ENCODE measurements at places on chromosomes 5 and 9.

DNA sequence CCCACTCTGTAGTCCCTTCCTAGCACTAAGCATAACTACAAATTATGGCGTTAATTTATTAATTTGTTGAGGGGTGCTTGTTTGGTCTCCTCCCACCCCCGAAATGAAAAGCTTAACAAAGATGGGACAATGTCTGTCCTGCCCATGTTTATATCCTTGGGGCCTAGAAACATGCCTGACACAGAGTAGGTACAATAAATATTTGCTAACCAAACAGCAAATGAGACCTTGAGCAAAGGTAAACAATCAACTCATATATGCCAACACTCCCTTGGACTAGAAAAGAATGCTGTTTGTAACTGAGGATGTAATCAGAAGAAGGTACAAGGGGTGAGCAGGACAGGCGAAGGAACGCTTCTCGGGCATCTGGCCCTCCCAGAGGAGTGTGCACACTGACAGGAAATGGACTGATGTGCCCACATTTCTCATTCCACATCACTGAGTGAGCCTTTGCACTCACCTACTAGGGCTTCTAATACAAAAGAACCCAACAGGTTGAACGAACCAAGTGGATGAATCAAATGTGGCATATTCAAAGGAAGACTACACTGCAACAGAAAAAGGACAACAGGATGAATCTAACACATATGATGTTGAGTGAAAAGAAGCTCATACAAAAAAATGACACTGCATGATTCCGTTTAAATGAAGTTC lies 66.8 kb downstream of the MED27 start:
- no peak for DNase-seq

GRCh38 chr9:37167456-37168047 lies 47.2 kb downstream of the ZCCHC7 start:
- no peak for DNase-seq

DNA sequence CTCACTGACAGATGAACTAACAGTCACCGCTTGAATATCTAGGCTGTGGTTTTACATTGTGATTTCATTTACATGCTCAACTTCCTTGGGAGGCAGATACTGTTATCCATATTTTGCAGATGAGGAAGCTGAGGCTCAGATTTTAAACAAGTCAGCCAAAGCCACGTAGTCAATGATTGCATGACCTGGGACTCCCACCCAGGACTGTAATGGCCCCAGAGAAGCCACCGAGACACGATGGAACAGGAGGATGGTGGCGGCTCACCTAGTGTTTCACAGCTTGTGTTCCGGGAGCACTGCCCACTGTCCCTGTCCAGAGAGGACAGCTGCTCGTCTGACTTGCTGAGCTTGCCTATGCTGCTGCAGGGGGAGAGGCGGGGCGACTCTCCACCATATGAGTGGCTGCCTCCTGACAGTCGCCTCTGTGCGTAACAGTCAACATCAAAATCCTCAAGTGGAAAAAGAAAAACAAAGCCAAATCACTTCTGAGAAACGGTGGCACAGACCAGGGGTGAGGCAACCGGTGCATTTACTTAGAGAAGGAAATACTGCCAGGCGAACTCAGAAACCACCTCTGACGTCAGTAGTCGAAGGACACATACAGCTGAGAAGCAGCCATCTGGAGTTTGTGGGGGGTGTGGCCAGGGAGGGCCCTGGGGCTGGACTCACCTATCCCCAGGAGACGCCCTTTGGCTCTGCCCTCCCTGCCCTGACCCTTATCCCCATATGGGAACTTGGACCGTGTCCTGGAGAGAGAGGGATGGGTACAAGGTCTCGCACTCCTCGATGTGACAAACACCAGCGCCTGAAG lies 82.5 kb downstream of the PRRT1B start:
- DNase-seq = no peak

- no peak for DNase-seq
These were observed 40.1 kb upstream of the PDE8B start for GRCh38 chr5:77170196-77170890.

DNA sequence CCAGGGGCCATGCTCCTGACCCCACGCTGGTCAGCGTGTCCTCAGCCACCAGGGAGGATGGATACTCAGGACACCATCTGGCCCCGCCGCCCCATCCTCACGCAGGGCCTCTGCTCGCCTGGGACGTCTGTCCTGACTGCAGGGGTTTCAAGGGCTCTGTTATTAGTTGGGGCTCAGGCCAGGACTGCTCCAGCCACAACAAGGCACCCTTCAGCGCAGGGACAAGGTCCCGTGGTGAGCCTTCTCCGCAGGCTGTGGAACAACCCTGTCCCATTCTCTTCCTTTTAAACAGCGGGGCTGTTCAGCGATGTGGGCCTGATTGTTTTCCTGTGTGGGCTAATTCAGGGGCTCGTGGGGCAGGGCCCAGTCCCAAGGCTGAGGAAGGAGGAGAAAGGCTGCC lies 61.6 kb downstream of the SEMA4D start:
- no peak for DNase-seq

DNA sequence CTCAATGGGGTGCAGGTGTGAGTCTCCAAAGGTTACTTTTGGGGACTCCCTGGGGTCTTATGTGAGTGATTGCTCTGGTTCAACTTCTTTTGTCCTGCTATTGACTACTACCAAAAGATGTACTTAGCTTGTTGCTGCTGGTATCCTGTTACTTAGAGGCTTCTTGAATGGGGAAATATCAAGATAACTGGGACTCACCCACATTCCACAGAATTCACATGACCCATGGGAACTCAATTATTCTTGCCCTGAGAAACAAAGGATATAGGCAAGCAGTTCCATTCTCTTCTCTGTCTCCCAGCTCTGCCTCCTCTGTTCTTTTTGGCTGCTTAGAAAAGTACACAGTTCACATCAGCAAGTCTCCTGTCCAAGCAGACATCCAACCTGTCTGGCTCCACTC lies 105.9 kb downstream of the UNC13B start:
- DNase-seq = no peak

- DNase-seq = no peak
These were observed 15.4 kb downstream of the CCT5 start for GRCh38 chr5:10265245-10266109.

DNA sequence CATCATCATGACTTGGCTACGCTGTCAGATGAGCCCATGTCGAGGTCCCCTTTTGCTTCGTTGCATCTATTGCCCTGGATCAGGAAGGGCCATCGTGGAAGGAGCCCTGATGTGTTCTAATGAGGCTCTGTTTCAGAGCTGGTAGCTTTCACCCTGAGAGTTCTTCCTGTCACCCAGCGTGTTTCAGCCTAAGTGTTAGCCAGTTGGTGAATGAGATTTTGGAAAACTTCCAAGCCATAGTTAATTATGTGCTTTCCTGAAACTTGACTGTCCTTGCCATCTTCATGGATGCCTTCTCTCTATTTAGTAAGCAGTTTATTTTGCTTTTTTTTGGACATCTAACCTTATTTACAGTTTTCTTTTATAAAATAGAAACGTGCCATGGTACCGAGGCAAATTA lies 1695.4 kb upstream of the WWC1 start:
- no peak for DNase-seq

DNA sequence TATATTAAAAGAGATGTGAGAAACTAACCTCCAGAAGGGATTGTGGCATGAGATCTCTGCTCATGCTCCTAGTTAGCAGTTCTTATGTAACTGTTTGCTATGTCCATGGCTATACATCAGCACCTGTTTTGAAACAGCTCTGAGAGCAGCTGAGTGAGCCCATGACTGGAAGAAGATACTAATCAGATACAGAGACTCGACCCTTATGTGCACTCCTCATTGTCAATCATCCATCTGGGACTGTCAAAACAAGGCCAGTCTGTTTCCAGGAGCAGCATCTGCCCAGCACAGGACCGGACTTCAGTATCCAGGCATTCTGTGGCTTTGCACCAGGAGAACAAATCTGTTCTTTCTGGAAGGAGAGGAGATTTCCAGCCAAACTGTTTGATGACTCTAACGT lies 77.7 kb downstream of the EFNA5 start:
- DNase-seq = no peak

- no peak for DNase-seq
These were observed 274.4 kb downstream of the EFNA5 start for GRCh38 chr5:107396351-107396690.

GRCh38 chr9:23842565-23843129 lies 16.6 kb upstream of the ELAVL2 start:
- DNase-seq = no peak

- DNase-seq = no peak
These were observed 435.8 kb upstream of the PAPPA start for GRCh38 chr9:115717711-115718173.

GRCh38 chr9:91346644-91347043 lies 15.1 kb downstream of the AUH start:
- no peak for DNase-seq

- no peak for DNase-seq
These were observed 479.0 kb downstream of the CAAP1 start for GRCh38 chr9:26413611-26414010.

- no peak for DNase-seq
These were observed 55.1 kb downstream of the ABCA1 start for GRCh38 chr9:104872656-104873488.

GRCh38 chr9:93206576-93207155 lies 22.7 kb downstream of the WNK2 start:
- no peak for DNase-seq

DNA sequence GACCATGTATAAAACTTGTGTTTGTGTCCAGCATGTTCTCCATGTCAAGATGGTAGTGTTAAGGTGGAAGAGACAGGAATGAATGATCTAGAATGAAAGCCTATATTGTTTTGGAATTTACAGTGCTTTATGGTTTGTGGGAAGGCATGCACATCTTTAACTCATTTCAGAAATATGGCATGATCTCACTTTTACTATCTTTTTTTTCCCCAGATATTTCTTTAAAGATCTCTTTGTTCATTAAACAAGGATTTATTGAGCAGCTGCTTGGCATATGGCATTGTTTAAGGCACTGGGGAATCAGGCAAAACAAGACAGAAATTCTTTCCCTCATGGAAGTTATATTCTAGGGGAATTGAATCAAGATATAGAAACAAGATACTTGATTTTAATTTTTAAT lies 51.7 kb downstream of the SLC12A2 start:
- no peak for DNase-seq

GRCh38 chr5:33008751-33009418 lies 297.8 kb downstream of the NPR3 start:
- no peak for DNase-seq

DNA sequence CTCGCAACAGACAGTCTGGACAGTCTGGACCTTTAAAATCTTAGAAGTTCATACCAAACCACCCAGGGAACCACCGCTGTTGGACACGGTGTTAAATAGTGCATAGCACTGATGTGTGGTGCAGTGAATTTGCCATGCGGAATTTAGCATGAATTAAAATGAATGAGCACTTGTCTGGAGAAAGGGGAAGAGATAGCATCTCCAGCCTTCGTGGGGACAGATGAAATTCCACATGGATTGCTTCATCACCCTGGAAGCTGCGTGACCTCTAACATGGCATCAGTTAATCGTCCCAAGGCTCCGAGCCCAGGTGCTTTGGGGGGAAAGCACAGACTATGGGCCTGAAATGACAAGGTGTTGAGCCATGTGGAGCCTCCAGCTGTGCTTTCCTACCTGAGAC lies 91.4 kb downstream of the ADAMTS16 start:
- DNase-seq = no peak

DNA sequence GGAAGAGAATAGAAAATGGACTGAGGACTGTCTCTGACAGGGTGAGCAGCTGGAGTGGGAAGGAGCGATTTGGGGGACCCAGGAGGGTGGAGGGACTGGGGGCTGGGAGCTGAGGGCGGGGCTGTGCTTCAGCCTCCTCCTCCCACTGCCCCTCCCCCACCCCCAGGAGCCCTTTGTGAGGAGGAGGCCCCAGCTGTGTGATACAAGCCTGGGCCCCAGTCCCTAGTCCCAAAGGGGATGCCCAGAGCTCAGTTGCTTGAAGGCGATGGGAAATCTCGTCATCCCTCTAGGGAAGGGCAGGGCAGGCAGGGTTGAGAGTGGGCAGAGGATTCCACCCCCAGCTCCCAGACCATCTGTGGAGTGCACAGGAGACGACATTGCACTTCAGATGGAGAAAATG lies at the start of gene SPATA31E1:
SPATA31E1 (plus strand) TSS at position 251 of the 400 bp plus-strand sequence; CDS start at position 266, 15 bp downstream.
- DNase-seq = no peak

DNA sequence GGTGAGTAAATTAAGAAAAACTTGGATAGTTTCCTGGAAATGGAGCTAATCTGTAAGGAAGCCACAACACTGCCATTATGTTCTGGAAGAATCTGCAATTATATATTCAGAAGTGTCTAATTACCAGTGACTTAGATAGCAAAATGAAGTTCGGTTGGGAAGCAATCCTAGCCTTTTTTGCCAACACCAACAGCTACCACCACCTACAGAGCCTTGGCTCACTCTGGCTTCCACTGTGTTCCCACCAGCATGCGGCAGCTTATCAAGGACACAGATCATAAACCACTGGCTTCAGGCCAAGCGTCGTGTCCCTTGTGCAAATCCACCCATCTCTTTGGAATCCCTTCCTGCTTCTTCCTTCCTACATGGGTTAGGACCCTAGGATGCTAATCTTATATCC lies 118.0 kb upstream of the PCA3 start:
- DNase-seq = no peak

DNA sequence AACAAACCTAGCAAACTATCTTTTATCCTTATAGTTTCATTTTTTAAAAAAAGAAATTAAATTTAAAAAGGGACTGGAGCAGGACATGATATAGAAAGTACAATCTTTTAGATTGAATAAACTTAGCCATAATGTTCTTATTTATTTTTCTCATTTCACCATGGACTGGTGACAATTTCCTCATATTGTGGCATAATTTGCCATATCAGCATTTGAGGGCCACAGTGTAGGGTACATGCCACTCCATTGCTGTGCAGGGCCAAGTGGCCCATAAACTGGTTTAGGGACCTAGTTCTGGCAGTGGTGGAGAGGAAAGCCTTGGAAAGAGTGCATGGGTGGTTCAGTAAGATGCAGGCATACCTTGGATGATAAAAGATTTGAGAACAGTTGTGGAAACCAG lies 232.9 kb upstream of the ELL2 start:
- DNase-seq = no peak

DNA sequence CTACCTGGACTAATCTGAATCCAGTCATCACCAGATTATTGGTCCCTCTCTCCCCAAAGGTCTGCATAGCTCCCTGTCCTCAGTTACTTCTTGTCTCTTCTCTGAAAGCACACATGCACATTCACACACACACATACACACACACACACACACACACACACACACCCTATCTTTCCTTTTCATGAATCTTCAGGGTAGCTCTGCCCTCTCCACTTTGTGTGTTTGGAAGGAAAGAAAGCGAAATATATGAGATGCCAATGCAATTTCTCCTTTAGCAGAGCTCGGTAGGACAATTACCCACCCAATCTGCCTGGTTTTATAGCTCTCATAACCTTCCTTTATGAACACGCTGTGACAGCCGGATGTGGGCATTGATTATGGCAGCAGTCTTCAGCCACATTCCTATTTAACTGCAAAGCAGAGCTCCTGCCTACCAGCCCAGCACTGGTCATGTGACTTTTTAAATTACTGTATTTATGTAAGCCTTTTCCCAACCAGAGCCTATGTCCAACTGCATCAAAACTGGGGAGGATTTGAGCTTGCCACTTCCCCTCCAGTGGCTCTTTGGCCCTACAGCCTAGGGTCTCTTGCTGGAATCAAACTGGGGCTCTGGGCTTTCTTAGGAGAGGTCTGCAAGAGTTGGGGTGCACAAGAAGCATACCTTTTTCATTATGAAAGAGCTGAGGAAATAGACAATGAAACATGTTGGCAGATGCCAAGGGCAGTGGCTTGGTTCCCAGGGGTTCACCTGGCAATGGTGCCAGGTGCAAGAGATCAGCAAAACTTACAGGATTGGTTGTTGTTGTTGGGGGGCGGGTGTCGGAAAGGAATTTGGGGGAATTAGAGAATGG lies 20.8 kb upstream of the MATR3 start:
- no peak for DNase-seq

- DNase-seq = peak; percentile 38
These were observed 121.2 kb upstream of the LPCAT1 start for GRCh38 chr5:1644810-1645571.

- peak; percentile 27 for DNase-seq
These were observed 110.4 kb downstream of the TRPM6 start for GRCh38 chr9:74777136-74777879.

Measured in activated naive CD4-positive, alpha-beta T cell (primary cell).